Caki2 (cell line): ENCODE measurements at places on chromosomes 3 and 15. TPM values are rescaled to one million over a fixed set of nuclear protein-coding genes. Genes with fewer than 3 reads are reported as not detected.

The PLSCR4 gene
- total RNA-seq: 5.6 and 7.1 TPM in 2 replicates

The CLRN1 gene
- not detected in 2 replicates for total RNA-seq

The TMC3 gene
- total RNA-seq: not detected in 2 replicates

The EPHB3 gene
- total RNA-seq: 0.20 TPM in 1 of 2 replicates, not detected in the other

The FAM81A gene
- 1.9 and 4.1 TPM in 2 replicates for total RNA-seq

The RPP25 gene
- total RNA-seq: 1.4 and 1.5 TPM in 2 replicates

The P2RY1 gene
- total RNA-seq: 0.07 TPM in 1 of 2 replicates, not detected in the other

The CCR9 gene
- 0.81 TPM in 1 of 2 replicates, not detected in the other for total RNA-seq

The PAK6 gene
- total RNA-seq: not detected in 2 replicates

The B3GALNT1 gene
- total RNA-seq: 9.7 and 11.9 TPM in 2 replicates

The SLC28A2 gene
- total RNA-seq: not detected in 2 replicates

The TFG gene
- total RNA-seq: 75.9 and 79.6 TPM in 2 replicates

The ALG3 gene
- total RNA-seq: 33.2 and 41.5 TPM in 2 replicates

The AHSG gene
- total RNA-seq: not detected in 2 replicates

The IFT57 gene
- 59.4 and 66.1 TPM in 2 replicates for total RNA-seq

The ST8SIA2 gene
- not detected in 2 replicates for total RNA-seq

The TJP1 gene
- total RNA-seq: 25.0 and 39.3 TPM in 2 replicates

The MAP2K1 gene
- 10.0 and 21.2 TPM in 2 replicates for total RNA-seq
